Esophagus mucosa (tissue), 1 donor: ENCODE measurements at places on chromosomes 1 and 21. TPM values are rescaled to one million over a fixed set of nuclear protein-coding genes. Genes with fewer than 3 reads are reported as not detected.

PGBD5 gene
- 6.4 TPM for total RNA-seq

PLA2G2D gene
- total RNA-seq, result 0.20 TPM

ANXA9 gene
- total RNA-seq, result 0.40 TPM

AKT3 gene
- 4.1 TPM for total RNA-seq

LY9 gene
- 0.20 TPM for total RNA-seq
